Mesothelial cell of epicardium (in vitro differentiated cells): ENCODE measurements at places on chromosomes 5 and 9. TPM values are rescaled to one million over a fixed set of nuclear protein-coding genes. Genes with fewer than 3 reads are reported as not detected.

- no peak for DNase-seq
- no peaks in the 10 kb centered on the region for H3K27me3 ChIP-seq
- peaks cover 5% of the 10 kb centered on the region for H3K4me1 ChIP-seq
- no peak overlapping the region for H3K27ac ChIP-seq
Measured at GRCh38 chr9:79176014-79176697, 395.6 kb upstream of the TLE4 start.

- H3K4me3 ChIP-seq = no peak overlapping the region
- H3K27me3 ChIP-seq = no peaks in the 10 kb centered on the region
- no peaks in the 10 kb centered on the region for H3K4me1 ChIP-seq
- no peaks in the 10 kb centered on the region for H3K36me3 ChIP-seq
- no peak for DNase-seq
Measured at GRCh38 chr5:13739479-13739878, 205.0 kb downstream of the DNAH5 start.

Gene DNAJC21
- total RNA-seq = 43.5 to 46.4 TPM (median 45.3 TPM) in 3 replicates

Gene CCNG1
- 229 to 243 TPM (median 230 TPM) in 3 replicates for total RNA-seq

Gene SLC6A3
- total RNA-seq = 0.04 to 0.07 TPM in 2 of 3 replicates, not detected in the other
